ENCODE measurements at places on chromosomes 16 and 17.

DNA sequence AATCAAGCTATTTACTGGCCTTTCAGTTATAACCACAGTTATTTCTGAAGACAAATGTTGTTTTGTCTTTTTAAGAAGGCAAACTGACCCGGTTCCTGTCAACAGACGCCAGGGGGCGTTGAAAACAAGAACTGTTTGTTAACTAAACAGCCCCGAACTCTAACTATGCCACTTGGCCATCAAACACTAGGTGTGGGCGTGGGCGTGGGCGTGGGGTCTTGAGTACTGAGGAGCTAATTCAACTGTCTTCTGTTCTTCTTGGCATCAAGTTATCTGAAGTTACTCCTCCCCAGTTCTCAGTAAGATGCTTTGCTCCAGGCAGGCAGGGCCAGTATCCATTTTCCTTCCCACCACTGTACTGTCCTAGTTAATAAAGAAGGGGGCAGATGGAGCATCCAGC is 63.3 kb upstream of the MTMR4 start:
- DNase-seq = peak; percentile 58

DNA sequence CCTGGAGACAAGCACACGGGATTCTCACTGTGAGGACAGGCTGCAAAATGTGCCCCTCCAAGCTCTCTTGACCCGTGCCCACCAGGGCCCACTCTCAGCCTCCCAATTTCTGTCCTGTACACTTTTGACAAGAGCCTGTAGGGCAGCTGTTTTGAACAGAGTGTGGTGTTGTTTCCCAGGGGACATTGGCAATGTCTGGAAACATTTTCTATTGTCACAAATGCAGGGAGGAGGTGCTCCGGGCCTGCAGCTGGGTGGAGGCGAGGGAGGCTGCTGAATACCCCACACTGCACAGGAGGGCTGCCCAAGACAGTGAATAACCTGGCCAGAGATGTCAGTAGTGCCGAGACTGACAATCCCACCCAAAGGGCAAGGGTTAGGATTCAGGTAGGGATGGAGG is 10.5 kb downstream of the CEP295NL start:
- DNase-seq = no peak

- DNase-seq = peak; percentile 43
Observed at GRCh38 chr16:50093607-50094539, 28.1 kb downstream of the HEATR3 start.

- DNase-seq = no peak
Observed at GRCh38 chr17:15963670-15964110, 18.8 kb downstream of the ADORA2B start.

- DNase-seq = no peak
Observed at GRCh38 chr16:89014403-89015230, 37.6 kb upstream of the CBFA2T3 start.

DNA sequence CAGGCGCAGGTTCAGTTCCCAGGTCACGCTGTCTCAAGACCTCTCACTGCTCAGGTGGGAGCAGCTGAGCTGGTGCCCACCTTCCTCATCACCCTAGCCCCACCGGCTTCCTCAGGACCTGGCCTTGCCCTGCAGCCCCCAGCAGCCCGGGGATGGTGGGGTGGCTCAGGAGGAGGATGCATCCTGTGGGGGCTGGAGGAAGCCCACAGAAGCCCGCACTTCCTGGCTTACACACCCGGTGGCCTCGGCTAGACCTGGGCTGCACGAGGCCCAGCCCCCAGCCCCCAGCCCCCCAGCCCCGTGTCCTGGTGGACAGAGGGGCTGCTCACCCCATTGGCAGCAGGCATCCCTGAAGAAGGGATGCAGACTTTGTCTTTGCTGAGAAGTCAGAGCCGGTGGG is 43.4 kb downstream of the BAHCC1 start:
- DNase-seq = no peak

GRCh38 chr16:88685156-88686061 is 898 bp downstream of the SNAI3 start:
- DNase-seq = peak; percentile 63

GRCh38 chr17:199191-199604 is 17.7 kb upstream of the DOC2B start:
- DNase-seq = no peak

DNA sequence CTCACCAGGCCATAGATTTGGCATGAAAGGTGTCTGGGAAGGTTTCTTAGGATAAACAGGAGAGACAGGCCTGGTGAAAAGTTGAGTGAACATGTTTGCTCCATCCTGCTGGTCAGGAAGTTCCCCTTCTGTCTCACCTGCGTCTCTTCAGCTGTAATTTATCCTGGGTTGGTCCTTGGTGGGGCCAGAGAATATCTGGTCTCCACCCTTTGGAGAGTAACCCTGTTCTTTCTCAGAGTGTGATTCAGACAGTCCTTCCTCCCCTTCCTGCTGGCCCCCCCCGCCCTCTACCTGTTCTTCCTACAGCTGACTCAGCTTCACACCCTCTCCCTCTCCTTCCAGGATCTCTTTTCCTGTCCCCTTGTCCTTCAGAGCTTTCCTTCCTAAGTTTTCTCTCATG is 17.1 kb downstream of the MINK1 start:
- DNase-seq = no peak

GRCh38 chr17:42277342-42277712 is 1.1 kb upstream of the STAT5B start:
- no peak for DNase-seq

DNA sequence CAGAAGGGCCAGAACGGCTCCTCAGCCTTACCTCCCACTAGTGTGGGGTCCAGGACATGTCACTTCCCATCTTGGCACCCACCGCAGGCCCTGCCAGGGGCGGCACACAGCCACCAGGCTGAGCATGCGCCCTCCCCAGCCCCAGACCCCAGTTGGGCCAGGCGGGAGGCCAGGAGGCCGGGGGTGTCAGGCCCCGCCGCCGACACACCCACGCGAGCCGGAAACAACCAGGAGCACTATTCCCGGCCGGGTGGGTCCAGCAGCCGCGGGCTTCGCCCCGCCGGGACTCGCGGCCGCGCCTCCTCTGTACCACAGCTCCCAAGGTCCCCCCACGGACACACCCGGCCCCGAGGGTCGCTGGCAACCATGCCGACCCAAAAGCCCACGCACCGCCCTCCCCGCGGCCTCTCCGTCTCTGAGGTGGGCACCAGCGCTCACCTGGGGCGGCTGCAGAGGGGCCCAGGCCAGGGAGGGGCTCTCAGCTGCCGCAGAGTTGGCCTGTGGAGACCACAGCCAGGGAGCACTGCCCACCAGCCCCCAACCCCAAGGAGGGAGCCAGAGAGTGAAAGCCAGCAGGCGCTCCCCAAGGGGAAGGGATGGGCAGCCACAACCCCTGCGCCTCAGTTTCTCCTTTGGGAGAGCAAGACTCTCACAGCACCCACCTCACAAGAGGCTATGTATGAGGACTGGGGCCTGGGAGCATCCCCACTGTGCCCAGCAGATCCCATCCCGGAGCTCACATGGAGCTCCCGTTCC is 18.0 kb downstream of the B9D1 start:
- DNase-seq = no peak

- DNase-seq = no peak
Observed at GRCh38 chr16:22623351-22623781, 112.7 kb downstream of the NPIPB5 start.

DNA sequence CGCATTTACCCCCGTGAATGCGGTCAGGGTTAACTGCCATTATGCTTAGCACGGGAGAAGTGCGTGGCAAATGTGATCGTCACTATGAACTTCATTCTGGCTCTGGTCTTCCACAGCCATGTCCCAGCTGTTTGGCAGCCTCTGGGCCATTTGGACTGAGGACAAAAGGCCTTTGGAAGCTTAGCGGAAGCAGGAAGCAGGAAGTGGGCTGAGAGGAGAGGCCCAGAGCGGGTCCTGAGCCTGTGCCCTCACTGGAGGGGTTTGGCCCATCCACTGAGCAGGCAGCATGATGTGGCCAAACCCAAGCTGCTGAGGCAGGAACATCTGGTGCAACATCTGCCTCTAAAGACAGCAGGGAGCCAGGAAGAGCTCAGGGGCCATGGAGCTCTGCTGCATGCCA is 345.9 kb downstream of the C16orf95 start:
- no peak for DNase-seq

DNA sequence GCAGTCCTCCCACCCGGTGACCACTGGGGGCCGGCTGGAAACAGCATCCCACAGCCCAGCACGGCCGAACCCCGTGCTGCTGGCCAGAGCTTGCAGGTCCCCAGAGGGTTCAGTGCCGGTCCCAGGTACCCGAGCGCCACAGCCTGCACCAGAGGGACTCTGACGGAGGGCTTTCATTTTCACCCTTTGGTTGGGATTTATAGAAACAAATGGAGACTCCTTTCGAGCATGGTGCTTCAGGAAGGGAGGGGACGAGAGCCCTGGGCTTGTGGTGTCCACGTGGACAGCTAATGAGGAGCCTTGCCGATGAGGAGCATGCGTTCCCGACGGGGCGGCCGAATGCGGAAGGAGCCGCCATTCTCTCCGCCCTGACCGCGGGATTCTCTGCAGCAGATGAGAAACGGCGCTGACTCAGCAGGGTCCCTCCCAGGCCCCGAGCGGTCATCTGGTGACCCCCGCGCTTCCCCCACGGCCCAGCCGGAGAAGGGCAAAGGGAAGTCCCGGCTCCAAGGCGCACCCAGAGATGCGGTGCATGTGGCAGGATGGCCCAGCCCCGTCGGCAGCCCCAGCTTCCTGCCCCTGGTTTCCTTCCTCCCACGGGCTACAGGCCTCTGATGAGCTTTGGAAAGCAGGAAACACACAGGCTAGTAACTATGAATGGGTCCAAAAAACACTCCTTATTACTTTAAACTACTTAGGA is 9.8 kb downstream of the SLC38A10 start:
- peak; percentile 60 for DNase-seq

- DNase-seq = no peak
Observed at GRCh38 chr16:24819462-24820040, 26.2 kb upstream of the SLC5A11 start.

DNA sequence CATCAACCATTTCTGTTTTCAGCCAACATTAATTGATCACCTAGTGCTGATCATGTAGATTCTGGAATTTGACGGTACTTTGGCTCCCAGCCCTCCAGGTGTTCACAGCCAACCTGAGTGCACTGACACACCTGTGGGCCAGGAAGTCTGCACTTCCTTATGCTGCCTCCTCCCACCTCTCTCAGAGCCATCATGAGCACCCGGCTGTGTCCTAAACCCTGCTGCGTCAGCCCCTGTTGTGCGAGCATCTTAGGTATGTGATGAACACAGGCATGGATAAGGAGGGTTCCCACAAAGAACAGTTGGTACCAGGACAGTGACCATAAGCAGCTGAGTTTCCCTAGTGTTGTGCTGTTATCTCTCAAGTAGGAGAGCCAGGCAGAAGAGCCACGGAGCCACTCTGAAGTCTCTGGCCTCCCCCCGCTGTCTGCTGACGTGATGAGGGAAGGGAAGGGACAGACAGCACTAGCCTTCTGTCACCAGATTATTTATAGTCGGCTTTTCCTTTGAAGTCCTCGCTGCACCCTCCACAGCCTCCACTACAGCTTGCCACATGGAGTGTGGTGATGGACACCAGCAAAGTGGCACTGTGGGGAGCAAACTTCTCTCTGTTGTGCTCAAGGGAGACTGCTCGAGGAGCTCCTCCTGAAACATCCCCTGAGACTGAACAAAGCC is 162.8 kb upstream of the ANKFN1 start:
- DNase-seq = no peak

DNA sequence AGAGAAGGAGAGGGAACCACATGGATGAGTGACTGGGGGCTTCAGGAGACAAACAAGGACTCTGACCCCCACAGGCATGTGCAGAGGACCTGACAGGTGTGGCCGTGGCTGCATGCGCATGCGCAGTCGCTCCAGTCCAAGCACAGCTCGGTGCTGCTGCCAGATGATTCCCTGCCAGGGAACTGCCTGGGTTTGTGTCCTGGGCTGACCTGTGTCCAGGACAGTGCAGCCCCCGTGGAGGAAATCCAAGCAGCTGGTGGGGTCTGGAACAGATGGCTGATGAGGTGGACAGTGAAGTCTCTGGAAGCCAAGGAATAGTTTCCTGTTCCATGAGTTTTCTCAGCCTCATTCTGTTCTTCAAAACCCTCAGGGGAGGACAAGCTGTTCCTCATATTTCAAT is 27.3 kb downstream of the LASP1 start:
- no peak for DNase-seq

DNA sequence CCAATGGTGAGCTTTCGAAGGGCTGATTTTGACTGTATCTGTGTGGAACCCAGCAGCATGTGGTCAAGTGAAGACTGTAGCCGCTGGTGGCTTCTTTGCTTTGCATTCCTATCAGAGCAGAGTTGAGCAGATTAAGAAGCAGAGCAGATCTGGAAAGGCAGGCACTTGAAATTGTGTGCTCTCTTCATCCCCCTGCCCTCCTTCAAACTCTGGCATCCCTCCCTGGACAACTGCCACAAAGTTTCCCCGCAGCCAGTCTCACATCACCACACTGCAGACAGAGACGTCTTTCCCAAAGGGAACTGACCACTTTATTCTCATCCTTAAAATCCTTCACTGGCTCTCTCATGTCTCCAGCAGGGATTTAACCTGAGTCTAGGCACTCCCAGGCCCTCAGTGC is 237.1 kb upstream of the DYNLRB2 start:
- no peak for DNase-seq

All from CD4-positive, alpha-beta T cell treated with Interleukin-10 for 1 hour (primary cell).